Jurkat, Clone E6-1 (cell line): ENCODE measurements at places on chromosomes 3 and 15.

- no peak for DNase-seq
Observed at GRCh38 chr15:74322558-74323180, 44.8 kb downstream of the CYP11A1 start.

DNA sequence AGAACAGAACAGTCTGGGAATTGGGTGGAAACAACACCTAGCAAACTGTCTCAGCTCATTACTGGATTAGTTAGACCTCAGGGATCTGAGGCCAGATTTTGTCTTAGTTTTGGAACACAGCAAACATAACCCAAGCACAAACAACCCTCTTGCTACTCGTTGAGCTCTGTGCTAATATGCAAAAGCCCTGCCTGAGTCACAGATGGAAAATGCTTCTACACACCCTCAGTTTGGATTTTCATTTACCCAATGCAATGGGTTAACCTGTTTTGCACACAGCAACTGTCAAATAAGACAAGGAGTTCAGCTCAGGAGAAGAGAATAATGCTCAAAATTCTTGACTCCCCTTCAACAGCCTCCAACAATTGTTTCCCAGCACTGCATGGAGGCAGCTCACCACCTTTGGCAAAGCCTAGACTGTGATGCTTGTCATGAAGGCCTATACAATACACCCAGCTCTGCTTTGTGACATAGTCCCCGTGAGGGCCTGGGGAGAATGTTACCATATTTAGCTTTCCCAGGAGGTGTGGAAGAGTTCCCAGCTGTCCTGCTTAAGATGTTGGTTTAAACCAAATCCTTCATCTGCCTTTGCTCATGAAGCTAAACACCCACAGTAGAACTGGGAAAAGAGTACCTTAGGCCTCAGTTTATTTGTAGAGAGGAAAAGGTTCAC lies 68.9 kb upstream of the MNS1 start:
- DNase-seq, result peak; percentile 48

DNA sequence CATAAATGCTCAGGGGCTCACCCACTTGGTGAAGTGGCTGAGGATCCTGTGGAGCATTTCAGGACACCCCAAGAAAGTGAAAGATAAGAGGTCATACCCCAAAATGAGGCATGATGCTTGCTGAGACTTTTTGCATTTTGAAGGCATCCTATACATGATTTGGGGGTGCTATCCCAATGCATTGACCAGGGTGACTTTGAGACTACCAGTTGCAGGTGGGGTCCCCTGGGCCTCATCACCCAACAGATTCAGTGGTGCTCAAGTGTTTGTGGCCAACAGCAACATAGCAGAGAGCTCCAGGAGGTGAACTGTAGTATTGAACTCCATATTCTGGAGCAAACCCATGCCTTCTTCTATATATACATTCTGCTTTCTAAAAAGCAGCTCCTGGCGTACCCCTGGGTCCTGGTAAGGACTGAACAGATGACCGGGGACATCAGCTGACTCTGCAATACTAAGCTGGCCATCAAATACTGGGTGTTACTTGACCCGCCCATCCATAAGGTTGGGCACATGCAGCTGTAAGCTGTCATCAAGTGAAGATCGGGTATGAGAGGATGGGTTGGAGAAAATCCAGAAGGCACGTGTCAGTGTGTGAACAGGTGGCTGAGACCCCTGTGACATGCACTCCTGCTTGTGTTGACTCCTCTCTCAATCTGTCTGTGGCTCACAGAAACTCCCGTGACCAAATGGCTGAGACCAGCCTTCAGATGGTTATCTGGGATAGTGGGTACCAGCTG lies 143.3 kb downstream of the KLF13 start:
- no peak for DNase-seq

- no peak for DNase-seq
Observed at GRCh38 chr15:78312536-78312935, 13.1 kb upstream of the SKIC8 start.

DNA sequence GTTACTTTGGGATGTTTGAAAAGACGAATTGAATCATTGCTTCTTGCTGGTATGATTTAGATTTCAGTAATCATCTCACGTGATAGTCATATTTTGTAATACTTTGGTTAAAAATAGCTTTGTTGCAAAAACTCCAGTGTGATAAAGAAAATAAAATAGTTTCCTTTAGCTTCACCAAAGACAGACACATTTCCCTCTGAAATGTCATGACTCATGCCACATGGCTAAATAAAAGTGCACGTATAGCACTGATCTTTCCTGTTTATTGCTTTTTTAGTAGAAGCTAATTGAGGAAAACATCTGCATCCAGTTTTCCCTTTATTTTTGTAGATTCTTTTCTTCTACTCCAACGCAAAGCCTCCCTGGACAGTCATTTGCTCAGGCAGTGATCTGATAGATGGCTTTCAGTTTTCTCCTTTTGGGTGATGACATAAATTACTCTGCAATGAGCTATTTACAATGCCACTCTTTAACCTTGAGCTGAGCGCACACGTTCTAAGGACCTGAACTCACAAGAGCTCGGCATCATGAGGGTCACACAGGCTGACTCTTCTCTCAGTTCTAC lies 84.9 kb downstream of the ARNT2 start:
- DNase-seq, result no peak

DNA sequence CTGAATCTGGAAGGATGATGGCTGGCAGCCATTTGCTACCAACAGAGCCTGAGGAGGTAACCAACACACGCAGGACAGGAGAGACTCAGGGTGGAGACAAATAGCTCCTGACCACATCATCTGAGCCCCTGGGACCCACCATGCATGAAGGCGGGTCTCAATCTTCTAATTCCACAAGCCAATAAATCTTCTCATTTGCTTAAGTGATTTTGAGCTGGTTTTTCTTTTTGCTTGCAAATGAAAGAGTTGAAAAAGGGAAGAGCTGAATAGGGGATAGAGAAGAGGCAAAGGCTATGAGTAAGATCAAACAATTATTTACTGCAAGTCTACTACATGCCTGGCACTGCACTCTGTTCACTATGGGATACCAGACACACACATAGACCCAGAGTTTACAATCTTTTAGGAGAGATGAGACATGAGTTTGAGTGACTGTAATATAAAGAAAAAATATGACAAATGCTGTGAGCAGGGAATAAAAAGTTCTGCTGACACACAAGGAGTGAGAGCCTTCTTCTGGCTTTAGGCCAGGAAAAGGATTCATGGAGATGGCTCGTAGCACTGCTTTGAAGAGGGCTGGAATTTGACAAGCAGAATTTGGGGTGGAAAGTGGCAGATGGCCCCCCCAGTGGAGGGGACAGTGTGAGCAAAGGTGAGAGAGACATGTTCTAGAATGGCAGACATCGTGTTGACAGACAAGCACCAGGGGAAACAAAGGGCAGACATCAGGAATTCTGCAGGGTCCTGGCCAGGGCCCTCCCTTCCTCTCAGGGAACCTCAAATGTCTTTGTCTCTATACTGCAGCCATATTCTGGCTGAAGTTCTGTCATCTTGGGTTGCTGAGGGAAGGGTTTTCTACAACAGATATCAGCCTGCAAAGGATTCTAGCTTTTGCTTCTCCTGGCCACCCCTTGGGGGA lies 69.8 kb upstream of the WNT5A start:
- no peak for DNase-seq

- DNase-seq, result no peak
Observed at GRCh38 chr3:124650798-124651197, 79.5 kb upstream of the UMPS start.

GRCh38 chr3:44363591-44363990 lies 25.0 kb downstream of the TCAIM start:
- DNase-seq, result no peak

DNA sequence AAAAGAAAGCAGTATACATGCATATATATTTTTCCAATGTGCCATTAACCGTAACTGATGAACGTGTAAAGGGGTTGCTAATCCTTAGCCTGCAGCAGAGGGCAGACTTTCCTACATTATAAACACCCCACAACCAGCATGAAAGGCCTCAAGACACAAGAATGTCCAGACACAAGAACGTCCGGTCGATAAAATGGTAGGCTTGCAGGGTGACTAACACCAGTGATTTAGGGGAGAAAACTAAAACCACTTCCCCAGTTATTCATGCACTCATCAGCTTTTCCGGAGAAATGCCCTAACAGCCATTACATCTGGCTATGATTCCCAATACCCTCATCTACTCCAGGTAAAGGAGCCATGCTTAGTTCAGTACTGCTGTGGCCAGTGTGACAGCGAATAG lies 57.4 kb downstream of the LRTM1 start:
- DNase-seq, result no peak

- DNase-seq, result peak; percentile 44
Observed at GRCh38 chr3:13494463-13495350, 14.6 kb downstream of the HDAC11 start.

GRCh38 chr3:64561325-64561843 lies 126.4 kb downstream of the ADAMTS9 start:
- DNase-seq, result no peak

DNA sequence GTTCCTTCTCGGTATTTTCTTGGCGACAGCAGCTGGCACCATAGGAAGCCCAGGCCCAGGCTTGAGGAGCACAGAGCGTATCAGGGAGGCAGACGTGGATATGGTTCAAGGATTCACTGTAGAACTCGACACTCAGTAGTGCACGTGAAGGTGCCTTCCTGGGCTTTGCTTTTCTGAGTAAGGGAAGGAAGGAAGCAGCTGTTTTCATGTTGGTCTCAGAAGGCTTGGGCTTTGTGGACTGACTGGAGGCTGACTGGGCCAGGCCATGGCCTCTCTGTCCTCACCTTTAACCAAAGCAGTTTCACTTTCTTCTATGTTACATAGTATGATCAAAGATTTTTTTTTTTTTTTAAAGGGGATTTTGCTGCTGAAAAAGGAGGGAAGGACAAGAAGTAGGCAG lies 6.9 kb upstream of the GHRL start:
- no peak for DNase-seq
